Mucosa of descending colon (tissue), 3 donors: ENCODE measurements at places on chromosomes 2 and 18. TPM values are rescaled to one million over a fixed set of nuclear protein-coding genes. Genes with fewer than 3 reads are reported as not detected.

GLI2 gene
- 7.3 TPM for total RNA-seq

NRBP1 gene
- total RNA-seq, result 68.4 TPM

ITPRIPL1 gene
- 1.4 TPM for total RNA-seq

DNA sequence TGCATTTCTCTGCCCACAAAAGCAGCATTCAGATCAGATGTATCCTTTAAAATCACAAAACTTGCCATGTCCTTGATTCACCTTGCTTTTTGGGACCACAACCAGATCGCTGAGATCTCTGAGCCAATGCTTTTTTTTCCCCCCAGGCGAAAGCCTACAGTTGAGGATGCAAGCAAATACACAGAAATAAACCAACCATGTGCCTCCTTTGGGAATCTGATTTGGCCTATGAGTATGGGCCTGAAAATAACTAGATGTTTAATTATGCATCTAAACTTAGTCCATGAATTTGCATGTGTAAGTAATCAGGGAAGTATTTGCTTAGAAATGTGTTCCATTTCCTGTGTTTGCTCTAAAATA is 49.7 kb upstream of the CDC42EP3 start:
- DNase-seq, result no peak

- no peak for DNase-seq
Observed at GRCh38 chr2:228771315-228771714, 499.8 kb downstream of the PID1 start.

DNA sequence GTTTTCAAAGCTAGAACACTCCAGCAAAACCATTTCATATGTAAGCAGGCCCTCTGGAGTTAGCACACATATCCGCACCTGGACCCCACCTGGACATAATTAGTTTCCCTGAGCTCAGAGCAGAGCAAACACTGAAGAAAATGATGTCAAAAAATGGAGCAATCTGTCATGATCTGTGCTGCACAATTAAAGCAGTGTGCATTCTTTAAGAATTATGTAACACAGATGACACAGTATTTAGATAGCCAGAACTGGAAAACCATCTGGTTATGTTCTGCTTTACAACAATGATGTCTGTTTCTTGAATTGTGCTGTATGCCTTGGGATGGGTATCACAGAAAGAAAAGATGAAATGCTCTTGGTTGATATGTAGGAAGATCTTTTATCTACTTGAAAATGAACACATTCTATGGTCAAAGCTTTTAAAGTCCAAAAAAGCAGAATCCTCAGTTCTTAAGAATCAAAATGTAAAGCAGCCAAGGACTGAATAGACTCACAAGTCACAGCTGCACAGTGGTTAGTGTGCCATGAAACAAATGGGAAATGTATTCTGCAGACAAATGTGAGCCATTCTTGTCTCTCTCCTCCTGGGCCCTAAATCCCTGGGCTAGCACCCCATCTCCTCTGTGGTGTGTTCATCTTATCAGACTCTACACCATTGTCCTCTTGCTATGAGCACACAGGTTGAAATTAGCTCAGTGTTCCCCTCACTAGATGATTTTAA is 36.8 kb downstream of the HRH4 start:
- no peak for DNase-seq

DNA sequence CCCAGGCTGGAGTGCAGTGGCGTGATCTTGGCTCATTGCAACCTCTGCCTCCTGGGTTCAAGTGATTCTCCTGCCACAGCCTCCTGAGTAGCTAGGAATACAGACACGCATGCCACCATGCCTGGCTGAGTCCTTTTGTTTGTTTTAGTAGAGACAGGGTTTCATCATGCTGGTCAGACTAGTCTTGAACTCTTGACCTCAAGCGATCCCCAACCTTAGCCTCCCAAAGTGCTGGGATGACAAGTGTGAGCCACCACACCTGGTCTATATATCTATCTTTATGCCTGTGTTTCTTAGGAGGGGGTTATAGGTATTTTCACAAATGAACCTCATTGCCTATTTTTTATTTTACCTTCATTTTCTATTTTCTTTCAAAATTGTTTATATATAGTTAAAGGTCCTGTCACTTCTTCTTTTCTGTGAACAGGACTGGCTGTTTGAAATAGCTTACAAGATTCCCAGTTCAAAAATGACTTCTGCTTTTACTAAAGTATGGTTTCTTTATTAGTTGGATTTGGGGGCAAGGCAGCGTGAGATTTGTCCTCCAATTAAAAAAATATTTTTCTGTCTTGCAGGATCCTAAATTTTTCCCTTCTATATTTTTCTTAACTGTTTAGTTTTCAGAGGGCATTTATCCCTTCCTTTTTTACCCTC is 16.4 kb upstream of the MARCHF7 start:
- no peak for DNase-seq

DNA sequence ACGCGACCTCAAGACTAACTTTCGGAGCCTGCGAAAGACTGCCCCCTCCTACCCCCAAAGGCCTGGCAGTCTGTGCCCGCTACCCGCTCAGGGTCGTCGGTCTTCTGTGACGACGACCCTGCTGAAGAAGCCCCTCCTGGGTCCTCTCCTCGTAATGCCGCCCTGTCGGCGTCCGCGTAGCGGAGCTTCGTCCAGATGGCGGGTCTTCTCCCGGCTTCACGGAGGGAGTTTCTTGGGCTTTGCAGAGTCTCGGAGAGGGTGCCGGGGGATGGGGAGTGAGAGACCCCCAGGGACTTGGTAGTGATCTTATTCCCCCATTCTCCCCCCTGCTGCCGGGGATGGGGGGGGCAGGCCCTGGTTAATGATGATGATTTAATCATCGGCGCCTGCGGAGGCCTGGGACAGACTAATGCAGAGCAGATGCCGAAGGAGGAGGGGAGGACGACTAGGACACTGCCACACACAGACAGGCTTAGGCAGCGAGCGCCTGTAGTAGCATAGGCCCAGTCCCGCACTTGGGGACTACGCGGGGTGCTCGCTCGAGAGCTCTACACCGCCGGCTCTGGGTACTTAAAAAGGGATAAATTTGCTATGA is 528 bp upstream of the PCGF1 start:
- DNase-seq, result peak; percentile 70

GRCh38 chr2:86411396-86411795 is 29.8 kb upstream of the KDM3A start:
- no peak for DNase-seq
